Activated naive CD4-positive, alpha-beta T cell (primary cell): ENCODE measurements at places on chromosomes 6 and 20.

DNA sequence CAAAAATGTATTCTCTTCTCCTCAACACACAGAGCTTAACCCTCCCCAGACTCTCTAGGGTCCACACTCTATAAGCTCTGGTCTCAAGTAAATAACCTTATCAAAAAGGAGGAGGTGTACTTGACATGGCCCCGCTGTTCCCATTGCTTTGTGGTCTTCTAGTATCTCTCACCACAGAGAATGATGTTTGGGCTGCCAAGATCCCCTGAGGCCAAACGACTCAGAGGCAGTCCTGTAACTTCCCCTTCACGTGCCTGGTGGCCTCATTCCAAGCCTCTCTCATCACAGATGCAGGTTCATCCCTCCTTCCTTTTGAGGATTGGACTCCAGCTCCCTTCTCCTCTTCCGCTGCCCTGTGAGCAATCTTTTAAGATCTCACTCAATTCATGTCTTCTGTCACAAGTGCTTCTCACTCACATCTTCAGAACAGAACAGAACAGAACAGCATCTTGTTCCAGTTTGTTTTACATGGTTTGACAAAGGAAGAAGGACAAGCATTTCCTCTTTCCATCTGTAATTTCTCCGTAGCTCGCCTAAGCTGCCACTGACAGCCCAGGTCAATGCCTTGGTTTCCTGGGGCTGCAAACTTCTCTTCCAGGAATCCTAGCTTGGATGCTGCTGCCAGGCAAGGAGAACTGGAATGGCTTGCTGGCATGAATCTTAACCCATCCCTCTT is 541.5 kb downstream of the CD83 start:
- no peak for DNase-seq

- no peak for DNase-seq
Observed at GRCh38 chr6:164290101-164290500, 875.6 kb downstream of the QKI start.

GRCh38 chr20:6026051-6026450 is 27.8 kb downstream of the LRRN4 start:
- DNase-seq: no peak

DNA sequence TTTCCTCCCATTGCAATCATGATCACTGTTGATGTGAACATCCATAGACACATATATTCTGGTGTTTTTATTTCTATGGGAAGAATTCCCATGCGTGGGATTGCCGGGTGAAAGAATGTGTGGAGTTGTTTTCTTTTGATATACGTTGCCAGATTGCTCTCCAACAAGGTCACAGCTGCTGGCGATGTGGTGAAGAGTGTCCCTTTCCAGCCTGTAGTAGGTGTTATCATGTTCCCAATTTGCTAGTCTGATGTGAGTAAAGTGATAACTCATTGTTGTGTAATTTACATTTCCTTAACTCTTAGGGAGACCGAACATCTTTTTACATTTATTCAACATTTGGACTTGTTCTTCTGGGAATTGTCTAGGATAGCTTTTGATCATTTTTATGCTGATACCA is 14.5 kb upstream of the ELMO2 start:
- no peak for DNase-seq

GRCh38 chr6:7343546-7344475 is 30.8 kb upstream of the SSR1 start:
- no peak for DNase-seq

DNA sequence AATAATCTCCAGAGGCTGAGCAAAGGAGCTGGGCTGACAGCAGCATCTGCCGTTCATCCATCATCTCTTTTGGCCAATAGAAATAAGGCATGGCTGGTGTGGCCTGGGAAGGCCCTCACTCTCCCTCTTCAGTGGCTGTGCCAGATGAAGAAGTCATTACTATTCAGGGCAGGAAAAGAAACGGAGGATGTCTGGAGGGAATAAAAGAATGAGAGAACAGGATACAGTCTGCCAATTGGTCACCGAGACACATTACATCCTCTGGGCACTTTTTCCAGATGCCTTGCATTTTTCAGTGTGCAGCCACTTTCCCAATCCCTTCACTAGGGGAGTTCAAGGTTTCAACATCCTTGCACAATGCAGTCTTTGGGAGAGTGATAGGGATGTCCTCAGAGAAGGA is 32.2 kb upstream of the VGLL2 start:
- DNase-seq: no peak

- DNase-seq: no peak
Observed at GRCh38 chr6:125611573-125612344, 137.7 kb upstream of the HEY2 start.

GRCh38 chr20:64093013-64093503 is 8.9 kb upstream of the LKAAEAR1 start:
- no peak for DNase-seq

DNA sequence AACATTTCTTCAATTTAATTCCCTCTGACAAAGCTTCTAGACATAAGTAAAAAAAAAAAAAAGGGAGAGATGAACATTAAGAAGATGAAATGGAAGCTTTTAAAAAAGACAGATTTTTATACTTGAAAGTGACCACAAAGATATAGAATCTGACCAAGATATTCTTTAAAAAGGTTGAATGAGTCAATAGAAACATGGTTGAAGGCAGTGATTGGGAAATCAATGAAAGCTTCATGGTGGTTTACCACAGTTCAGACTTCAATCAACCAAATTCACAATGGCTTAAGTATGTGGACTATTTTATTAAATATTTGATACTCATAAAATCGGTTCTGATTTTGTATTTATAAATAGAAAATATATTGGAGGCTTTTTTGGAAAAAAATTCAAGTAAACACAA is 248.4 kb upstream of the HSF2 start:
- no peak for DNase-seq

DNA sequence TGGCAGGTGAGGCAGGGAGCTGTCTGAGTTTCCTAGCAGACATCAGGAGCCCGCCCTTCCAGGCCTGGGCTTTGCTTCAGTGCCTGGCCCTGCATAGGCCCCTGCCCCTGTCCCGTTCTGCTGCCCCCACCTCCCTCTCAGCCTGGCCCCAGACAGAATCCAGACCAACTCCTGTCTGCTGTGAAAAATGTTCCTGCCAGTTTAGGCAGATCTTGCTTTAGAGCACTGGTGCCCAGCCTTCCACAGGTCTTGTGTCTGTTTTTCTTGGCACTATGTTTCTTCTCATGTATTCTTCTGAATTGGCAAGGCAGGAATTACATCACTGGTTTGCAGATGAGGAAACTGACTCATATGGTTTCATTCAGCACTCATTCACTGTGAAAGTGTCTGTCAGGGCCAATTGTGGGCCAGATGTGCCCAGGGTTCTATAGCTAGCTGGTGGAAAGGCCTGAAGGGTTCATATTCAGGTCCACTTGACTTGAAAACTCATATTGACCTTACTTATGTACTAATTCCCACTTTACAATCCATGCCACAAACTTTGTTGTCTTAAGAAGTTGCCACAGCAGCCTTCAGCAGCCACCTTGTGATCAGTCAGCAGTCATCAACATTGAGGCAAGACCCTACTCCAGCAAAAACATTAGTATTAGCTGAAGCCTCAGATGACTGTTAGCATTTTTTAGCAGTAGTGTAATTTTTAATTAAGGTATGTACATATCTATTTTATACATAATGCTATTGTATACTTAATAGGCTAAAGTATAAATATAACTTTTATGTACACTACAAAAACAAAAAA is 40.5 kb downstream of the HLA-F start:
- no peak for DNase-seq
